ENCODE measurements at places on chromosomes 4 and X.

DNA sequence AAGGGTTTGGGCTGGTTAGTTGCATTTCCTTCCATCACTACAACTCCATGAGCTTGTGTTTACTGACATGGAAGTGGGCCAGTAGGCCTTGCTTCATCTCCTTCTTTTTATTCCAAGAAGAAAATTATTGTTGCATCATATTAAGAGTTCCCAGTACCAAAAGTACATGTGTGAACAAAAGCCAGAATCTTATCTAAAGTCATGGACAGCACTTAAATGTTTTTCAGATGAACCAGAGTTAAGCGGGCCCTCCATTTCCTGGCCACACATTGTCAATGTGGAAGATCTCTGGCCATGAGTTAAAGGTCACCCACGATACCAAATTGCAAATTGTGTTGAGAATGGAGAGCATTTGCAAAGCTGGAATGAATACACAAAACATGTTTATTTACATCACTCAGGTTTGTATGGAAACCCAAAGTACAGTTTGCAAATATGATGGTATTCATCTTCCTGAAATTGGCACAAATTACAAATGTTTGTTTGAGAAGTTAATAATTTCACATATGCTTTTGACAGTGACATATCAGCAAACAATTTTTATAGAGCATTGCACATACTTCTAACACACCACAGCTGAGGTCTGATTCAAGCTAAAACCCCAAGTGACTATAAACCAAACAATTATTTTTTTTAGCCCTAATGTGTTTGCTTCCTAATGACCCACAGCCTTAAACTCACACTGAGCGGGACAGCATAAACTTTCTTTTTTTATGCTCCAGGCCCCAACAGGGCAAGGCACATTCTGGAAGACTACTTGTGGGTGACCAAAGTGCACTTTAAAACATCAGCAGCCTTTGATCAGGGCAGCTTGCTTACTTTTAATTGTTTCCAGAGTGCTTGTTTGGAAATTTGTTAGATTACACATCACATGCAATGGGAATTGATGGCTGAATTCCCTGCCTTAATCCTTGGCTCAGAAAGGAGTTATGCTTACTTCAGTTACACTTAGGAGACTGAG, 502.9 kb upstream of the SLIT2 start:
- peak; percentile 60 for DNase-seq

- DNase-seq, result no peak
These were observed 15.2 kb upstream of the HGFAC start for GRCh38 chr4:3426465-3427133.

GRCh38 chrX:1134976-1135375, 77.5 kb downstream of the CRLF2 start:
- DNase-seq, result no peak

DNA sequence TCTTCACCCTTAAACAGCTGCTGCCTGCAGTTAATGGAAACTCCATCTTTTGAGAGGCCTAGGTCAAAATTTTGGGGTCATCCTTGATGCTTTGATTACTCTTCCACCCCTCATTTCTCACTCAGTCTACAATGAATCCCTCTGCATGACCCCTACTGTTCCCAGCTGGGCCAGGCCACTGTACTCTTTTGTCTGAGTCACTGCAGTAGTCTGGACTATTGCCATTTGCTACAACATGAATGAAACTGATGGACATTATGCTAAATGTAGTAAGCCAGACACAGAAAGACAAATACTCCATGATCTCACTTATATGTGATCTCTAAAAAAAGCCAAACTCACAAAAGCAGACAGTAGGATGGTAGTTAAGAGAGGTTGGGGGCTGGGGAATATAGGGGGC, 28.3 kb downstream of the STK32B start:
- no peak for DNase-seq

DNA sequence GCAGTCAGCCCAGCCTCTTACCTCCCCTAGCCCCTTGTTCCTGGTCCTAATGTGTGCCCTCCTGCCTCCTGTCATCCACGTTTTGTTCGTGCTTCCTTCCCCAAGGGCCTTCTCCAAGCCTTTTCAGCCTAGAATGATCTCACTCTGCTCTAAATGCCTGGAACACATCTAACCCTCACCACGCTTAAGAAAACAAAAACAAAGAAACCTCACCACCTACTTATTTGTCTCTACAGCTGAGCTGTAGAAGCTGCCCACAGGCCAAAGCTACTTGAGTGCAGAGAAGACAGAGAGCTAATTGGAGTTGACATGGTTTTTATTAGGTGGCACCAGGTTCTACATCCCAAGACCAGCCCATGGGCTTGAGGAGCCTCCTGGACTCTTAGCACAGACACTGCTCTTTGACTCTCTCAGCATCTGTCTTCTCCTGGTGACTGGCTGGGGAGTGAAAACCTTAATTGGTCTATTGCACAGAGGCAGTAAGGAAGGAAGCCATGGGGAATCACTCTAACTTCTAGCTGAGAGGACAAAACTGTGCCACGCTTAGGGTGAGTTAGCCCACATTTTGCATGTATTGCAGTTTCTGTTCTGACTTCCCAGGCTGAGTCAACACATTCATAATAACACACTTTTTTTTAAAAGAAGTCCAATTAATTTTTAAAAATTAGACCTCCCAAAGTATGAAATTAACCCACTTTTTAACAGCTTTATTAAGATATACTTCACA, 52.3 kb upstream of the PDK3 start:
- DNase-seq, result no peak

DNA sequence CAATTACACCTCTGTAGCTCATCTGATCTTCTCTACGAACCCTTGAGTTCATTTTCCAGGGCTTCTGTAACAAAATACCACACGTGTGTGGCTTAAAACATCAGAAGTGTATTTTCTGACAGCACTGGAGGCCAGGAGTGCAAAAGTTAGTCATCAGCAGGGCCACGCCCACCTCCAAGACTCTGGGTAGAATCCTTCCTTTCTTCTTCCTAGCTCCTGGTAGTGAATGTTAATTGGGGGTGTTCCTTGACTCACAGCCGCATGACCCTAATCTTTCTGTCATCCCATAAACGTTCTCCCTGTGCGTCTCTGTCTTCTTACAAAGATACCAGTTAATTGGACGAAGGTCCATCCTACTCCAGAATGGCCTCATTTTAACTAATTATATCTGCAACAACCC, 115.0 kb downstream of the TRIML1 start:
- DNase-seq, result no peak

- peak; percentile 9 for DNase-seq
These were observed 130.4 kb upstream of the CPEB2 start for GRCh38 chr4:14871676-14872430.

DNA sequence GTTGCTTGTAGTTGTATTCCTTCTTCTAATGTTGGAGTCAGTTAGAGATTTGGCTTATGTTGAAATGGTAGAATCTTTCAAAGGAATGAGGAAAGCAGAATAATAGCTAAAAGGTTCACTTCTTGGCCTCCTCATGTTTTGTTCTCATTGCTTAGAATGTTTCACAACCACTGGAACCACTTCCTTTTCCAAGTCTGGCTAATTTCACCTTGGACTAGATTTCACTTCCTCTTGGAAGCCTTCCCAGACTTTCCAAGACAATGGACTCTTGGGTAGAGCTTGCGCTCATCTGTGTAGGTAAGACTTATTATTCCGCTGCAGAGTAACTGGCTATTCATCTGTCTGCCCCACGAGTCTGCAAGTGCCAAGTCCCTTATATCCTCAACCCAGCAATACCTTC, 8.3 kb downstream of the SPATA18 start:
- peak; percentile 26 for DNase-seq
